Upper lobe of right lung (tissue), 1 donor: ENCODE measurements at places on chromosomes 3 and 15. TPM values are rescaled to one million over a fixed set of nuclear protein-coding genes. Genes with fewer than 3 reads are reported as not detected.

Gene RYK
- 56.6 TPM for total RNA-seq

Gene GOLGA6A
- not detected for total RNA-seq

Gene TRPC1
- 5.6 TPM for total RNA-seq

Gene RPN1
- 215 TPM for total RNA-seq

Gene CHAC1
- total RNA-seq: 4.4 TPM

Gene B3GALNT1
- 17.6 TPM for total RNA-seq

Gene GP5
- 0.26 TPM for total RNA-seq

Gene NR2E3
- 0.26 TPM for total RNA-seq

DNA sequence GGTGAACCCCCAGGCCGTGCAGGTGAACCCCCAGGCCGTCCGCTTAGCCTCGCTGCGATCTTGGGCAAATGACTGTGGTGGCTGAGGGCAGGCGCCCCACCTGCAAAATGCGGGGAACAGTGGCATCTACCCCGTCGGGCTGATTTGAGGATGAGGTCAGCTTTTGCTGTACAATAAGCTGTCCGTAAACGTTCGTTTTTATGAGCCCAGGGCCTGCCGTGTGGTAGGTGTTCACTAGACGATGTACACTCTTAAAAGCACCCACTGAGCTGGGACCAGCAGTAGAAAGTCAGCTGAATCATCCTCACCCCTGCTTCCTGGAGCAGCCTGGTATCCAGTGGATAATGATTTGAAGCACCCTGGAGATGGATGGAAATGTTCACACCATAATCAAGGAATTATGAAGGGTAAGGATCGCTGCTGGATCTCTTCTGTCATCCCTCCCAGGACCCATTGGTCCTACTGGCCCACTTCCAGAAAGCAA lies 943 bp upstream of the PCSK6 start:
- H3K27ac ChIP-seq: no peak overlapping the region
- H3K4me3 ChIP-seq: no peak overlapping the region
- peaks cover 3% of the 10 kb centered on the region for H3K4me1 ChIP-seq
- no peak for DNase-seq
- no peaks in the 10 kb centered on the region for H3K36me3 ChIP-seq

- H3K4me1 ChIP-seq: peaks cover 54% of the 10 kb centered on the region
- H3K27me3 ChIP-seq: no peaks in the 10 kb centered on the region
- H3K27ac ChIP-seq: peak overlapping the region; percentile 12
- H3K36me3 ChIP-seq: peaks cover 3% of the 10 kb centered on the region
- no peak overlapping the region for H3K4me3 ChIP-seq
Measured at GRCh38 chr15:74793135-74794028, 11.5 kb downstream of the CSK start.

DNA sequence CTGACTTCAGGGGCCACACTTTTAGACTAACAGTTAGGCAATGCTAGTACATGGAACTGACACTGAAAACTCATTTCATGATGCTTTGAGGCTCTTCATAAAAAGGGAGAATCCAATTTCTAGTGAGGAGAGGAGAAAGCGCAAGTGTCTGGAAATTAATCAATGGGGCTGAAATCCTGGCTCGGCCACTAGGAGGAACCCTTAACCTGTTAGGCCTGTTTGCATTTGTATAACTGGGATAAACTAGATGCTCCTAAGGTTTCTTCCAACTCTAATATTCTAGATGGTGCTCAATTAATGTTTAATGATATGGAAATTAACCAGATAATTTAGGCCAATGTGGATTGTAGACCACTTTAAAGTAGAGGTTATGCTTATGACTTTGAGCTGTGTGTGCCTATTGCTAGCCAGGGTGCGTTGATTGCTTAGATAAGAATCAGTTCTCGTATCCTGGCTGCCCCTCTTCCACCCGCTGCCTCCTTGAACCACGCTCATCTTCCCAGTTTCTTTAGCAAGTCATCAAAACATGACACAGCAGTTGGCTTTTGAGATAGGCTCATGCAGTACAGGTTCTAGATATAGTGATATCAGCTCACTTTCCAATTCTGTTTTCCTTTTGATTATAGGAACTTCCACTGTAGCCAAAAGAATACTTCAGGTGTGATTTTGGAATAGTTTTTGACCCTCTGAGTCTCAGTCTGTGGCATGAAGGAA lies 16.8 kb upstream of the CRBN start:
- no peak overlapping the region for H3K4me3 ChIP-seq
- H3K4me1 ChIP-seq: no peaks in the 10 kb centered on the region
- H3K27ac ChIP-seq: no peak overlapping the region
- H3K36me3 ChIP-seq: no peaks in the 10 kb centered on the region

- no peaks in the 10 kb centered on the region for H3K4me1 ChIP-seq
- H3K27ac ChIP-seq: no peak overlapping the region
- H3K4me3 ChIP-seq: no peak overlapping the region
- DNase-seq: no peak
- H3K36me3 ChIP-seq: no peaks in the 10 kb centered on the region
- no peaks in the 10 kb centered on the region for H3K27me3 ChIP-seq
Measured at GRCh38 chr3:179929091-179929529, 107.6 kb downstream of the PEX5L start.

GRCh38 chr15:81007428-81008064 lies 6.8 kb downstream of the TLNRD1 start:
- no peak overlapping the region for H3K4me3 ChIP-seq
- peaks cover 33% of the 10 kb centered on the region for H3K4me1 ChIP-seq
- no peak for DNase-seq
- peaks cover 20% of the 10 kb centered on the region for H3K36me3 ChIP-seq
- no peaks in the 10 kb centered on the region for H3K27me3 ChIP-seq
- no peak overlapping the region for H3K27ac ChIP-seq

DNA sequence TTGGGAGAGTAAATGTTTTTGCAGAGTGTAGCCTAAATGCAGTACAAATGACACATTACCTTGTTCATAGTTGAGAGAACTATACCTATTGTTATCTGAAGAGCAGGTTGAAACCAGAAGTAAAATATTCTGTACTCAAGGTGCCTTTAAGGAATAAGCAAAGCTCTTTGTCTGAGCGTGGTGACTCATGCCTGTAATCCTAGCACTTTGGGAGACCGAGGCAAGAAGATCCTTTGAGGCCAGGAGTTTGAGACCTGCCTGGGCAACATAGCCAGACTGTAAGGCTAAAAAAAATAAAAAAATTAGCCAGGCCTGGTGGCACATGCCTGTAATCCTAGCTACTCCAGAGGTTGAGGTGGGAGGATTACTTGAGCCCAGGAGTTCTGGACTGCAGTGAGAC lies 2.2 kb upstream of the RNF13 start:
- H3K4me1 ChIP-seq: peaks cover 22% of the 10 kb centered on the region
- no peak for DNase-seq
- no peaks in the 10 kb centered on the region for H3K27me3 ChIP-seq

GRCh38 chr3:62184559-62184958 lies 188.8 kb downstream of the FEZF2 start:
- H3K4me1 ChIP-seq: peaks cover 10% of the 10 kb centered on the region
- no peak overlapping the region for H3K27ac ChIP-seq
- DNase-seq: no peak
- H3K4me3 ChIP-seq: no peak overlapping the region
- H3K27me3 ChIP-seq: no peaks in the 10 kb centered on the region

DNA sequence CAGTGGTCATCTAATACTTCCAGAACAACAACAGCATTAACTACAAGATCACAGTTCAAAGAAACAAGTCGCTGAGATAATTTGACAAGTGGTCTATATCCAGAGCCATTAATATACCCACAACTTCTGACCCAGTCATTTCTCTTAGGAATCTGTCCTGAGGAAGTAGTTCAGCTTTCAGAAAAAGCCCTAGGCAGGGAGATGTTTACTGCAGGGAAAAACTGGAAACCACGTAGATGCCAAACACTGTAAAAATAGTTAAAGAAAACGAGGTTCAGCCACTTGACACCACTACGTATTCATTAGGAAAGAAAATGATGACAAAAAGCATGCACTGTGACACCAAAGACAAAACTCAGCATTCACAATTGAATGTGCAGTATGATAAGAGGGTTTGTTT lies 22.3 kb upstream of the CDCP1 start:
- no peak for DNase-seq
- H3K27me3 ChIP-seq: no peaks in the 10 kb centered on the region
- H3K4me3 ChIP-seq: no peak overlapping the region

DNA sequence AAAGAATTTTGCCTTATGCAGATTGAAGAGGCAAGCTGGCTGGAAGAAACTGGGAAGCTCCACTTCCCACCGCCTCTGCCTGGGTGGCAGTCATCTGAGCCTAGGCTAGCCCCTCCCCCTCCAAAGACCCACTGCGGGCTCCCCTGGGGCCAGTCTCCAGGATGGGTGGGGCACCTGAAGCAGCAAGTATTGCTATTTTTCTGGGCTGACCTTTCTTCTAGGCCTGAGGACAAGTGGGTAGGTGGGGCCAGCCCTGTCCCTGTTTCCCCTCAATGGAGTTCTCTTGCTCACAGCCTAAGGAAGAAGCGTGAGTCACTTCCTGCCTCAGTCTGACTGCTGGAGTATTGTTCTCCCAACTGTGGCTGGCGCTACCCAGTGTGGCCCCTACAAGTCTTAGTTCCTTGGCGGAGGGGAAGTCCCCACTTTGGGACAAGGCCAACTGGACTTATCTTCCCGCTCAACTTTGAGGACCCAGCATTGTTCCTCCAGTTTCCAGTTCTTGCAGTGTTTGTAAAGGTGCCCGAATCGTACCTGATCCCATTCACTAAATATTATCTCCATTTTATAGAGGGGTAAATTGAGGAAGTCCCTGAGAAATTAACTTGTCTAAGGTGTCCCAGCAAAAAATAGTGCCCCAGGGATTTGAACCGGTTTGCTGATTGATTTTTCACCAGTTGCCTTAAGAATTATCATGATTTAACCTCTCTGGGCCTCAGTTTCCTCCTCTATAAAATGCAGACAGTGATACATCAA lies 1.4 kb downstream of the FURIN start:
- peak; percentile 90 for DNase-seq
- H3K4me1 ChIP-seq: peaks cover 56% of the 10 kb centered on the region
- peak overlapping the region; percentile 85 for H3K4me3 ChIP-seq
- peak overlapping the region; percentile 96 for H3K27ac ChIP-seq
- H3K36me3 ChIP-seq: no peaks in the 10 kb centered on the region

- no peak for DNase-seq
- no peaks in the 10 kb centered on the region for H3K36me3 ChIP-seq
- H3K27me3 ChIP-seq: no peaks in the 10 kb centered on the region
- H3K4me1 ChIP-seq: peaks cover 4% of the 10 kb centered on the region
Measured at GRCh38 chr3:108412121-108412750, 98.2 kb downstream of the MYH15 start.

GRCh38 chr3:112437146-112438022 lies 61.9 kb downstream of the BTLA start:
- H3K4me1 ChIP-seq: no peaks in the 10 kb centered on the region
- no peaks in the 10 kb centered on the region for H3K27me3 ChIP-seq
- no peak for DNase-seq
- H3K36me3 ChIP-seq: no peaks in the 10 kb centered on the region
- no peak overlapping the region for H3K27ac ChIP-seq

DNA sequence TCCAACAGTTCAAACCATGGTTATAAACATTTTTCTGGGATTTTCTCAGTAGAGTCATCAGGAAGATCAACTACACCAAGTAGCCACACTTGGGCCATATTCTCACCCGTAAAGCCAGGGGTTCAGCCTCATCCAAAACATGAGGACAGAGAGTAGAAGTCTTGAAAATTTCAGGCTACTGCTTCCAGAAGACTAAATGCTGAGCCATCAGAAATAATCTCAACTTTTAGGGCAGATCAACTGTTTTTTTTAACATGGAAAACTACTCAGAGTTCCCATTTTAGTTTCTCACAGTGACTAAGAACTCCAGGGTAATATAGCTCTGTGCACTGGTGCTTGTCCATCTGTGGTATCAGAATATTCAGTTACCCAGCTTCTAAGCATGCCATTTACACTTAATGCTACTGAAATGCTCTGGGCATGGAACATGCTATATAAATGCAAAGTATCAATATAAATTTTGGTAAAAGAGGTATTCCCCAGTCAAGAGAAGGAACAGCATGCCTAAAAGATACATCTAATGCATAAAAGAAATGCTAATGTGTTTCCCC lies 300.1 kb upstream of the LRRN1 start:
- H3K4me3 ChIP-seq: no peak overlapping the region
- H3K36me3 ChIP-seq: no peaks in the 10 kb centered on the region
- H3K4me1 ChIP-seq: no peaks in the 10 kb centered on the region

DNA sequence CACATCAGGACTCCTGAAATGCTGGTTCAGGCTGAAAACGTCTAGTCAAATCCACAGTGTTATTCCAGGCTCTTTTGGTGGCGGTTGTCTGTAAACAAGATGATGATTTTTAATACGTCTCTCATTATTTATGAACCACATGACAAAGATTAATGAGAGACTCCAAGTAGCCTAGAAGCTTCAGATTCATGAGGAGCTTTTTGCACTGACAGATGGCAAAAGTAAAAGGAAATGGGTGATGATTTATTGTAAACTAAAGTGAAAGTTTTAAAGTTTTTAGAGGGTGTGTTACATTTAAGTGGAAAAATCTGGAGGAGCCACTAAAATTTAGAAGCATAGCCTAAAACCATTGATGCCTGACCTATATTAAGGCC lies 77.0 kb downstream of the BBX start:
- H3K27ac ChIP-seq: peak overlapping the region; percentile 79
- no peaks in the 10 kb centered on the region for H3K36me3 ChIP-seq
- no peaks in the 10 kb centered on the region for H3K27me3 ChIP-seq
- peaks cover 17% of the 10 kb centered on the region for H3K4me1 ChIP-seq
- DNase-seq: no peak
- H3K4me3 ChIP-seq: peak overlapping the region; percentile 43

GRCh38 chr3:64125561-64125960 lies 99.7 kb downstream of the PRICKLE2 start:
- no peak overlapping the region for H3K27ac ChIP-seq
- no peak overlapping the region for H3K4me3 ChIP-seq
- no peak for DNase-seq
- H3K27me3 ChIP-seq: no peaks in the 10 kb centered on the region

DNA sequence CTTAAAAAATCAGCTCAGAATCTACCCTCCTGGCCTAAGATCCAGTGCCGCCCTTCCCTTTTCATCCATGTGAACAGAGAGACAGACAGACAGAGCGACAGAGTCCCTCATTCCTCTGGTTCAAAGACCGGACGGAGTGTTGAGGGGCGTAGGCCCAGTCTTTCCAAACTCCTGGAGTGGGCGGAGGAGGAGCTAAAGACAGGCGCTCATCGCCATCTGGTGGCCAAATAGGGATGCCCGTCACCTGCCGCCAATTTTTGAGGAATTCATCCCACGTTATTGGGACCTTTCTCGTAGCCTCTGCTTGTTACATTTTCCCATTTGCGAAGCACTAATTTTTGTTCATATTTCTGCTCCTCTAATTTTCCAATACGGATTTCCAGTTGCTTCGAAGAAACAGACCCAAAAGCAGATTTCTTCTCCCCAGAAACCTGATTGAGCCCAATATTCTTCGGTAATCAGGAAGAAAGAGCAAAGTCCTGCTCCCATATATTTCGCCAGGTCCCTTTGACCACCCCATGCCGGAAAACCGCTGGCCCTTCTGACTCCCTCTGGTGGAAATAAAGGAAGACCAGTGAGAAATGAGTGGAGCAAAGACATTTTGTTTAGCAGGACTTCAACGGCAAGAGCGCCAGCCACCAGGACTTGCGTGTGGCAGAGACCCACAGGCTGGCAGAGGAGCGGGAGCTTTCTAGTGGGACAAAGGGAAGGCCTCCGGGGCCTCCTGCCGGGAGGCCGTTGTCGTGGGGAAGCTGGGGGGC lies 88.0 kb downstream of the LRRK1 start:
- H3K27me3 ChIP-seq: no peaks in the 10 kb centered on the region
- peaks cover 3% of the 10 kb centered on the region for H3K36me3 ChIP-seq
- no peak overlapping the region for H3K27ac ChIP-seq
- H3K4me3 ChIP-seq: no peak overlapping the region
- H3K4me1 ChIP-seq: peaks cover 16% of the 10 kb centered on the region
- DNase-seq: peak; percentile 87
